ENCODE measurements at places on chromosomes 3 and 15. TPM values are rescaled to one million over a fixed set of nuclear protein-coding genes. Genes with fewer than 3 reads are reported as not detected.

The ROPN1 gene
- total RNA-seq, result not detected

The ACAN gene
- 0.33 TPM for total RNA-seq

The HRG gene
- not detected for total RNA-seq

The COL6A5 gene
- not detected for total RNA-seq

The GMNC gene
- not detected for total RNA-seq

The SLC27A2 gene
- 35.5 TPM for total RNA-seq

The SI gene
- not detected for total RNA-seq

The ALAS1 gene
- 51.6 TPM for total RNA-seq

The TGM4 gene
- 0.03 TPM for total RNA-seq

The SPSB4 gene
- 0.09 TPM for total RNA-seq

The ACY1 gene
- total RNA-seq, result 26.8 TPM

The C3orf62 gene
- total RNA-seq, result 1.9 TPM

The GOLGA6A gene
- total RNA-seq, result 0.05 TPM

The ZNF717 gene
- total RNA-seq, result 3.1 TPM

The PLA2G4E gene
- not detected for total RNA-seq

The SEMA3F gene
- 10.6 TPM for total RNA-seq

The BFSP2 gene
- not detected for total RNA-seq

The CCDC39 gene
- total RNA-seq, result not detected

The GATM gene
- 2.1 TPM for total RNA-seq

The EOMES gene
- 1.3 TPM for total RNA-seq

The IGDCC3 gene
- total RNA-seq, result 0.08 TPM

All from A549 treated with CORT108297 at 1 μM for 4 hours (cell line).